ENCODE measurements at places on chromosomes 2 and 18.
A peak's percentile ranks its signal among the peaks of the same experiment; 100 is the strongest.

GRCh38 chr2:105775809-105776559, 31.3 kb downstream of the NCK2 start:
- DNase-seq: no peak

DNA sequence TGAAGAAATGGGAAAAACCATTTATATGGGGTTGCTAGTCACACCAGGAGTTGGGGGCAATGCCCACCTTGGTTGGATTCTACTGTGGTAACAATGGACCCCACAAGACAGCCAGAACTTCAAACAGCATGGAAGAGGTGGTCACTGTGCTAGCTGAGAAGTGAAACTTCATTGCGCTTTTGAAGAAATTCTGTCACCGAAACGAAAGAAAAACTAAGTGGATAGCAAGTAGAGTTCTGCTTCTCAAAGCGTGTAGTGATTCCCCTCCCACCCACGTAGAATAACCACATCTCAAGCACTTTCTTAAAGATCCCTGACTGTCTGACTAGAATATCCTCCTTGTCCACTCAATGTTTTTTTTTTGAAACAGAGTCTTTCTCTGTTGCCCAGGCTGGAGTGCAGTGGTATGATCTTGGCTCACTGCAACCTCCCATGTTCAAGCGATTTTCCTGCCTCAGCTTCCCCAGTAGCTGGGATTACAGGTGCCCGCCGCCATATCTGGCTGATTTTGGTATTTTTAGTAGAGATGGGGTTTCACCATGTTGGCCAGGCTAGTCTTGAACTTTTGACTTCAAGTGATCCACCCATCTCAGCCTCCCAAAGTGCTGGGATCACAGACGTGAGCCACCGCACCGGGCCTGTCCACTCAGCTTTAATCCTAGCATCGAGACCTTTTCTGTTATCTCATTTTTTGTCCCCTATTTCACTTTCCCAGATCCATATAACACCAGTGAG, 30.1 kb upstream of the CCL20 start:
- no peak for DNase-seq

DNA sequence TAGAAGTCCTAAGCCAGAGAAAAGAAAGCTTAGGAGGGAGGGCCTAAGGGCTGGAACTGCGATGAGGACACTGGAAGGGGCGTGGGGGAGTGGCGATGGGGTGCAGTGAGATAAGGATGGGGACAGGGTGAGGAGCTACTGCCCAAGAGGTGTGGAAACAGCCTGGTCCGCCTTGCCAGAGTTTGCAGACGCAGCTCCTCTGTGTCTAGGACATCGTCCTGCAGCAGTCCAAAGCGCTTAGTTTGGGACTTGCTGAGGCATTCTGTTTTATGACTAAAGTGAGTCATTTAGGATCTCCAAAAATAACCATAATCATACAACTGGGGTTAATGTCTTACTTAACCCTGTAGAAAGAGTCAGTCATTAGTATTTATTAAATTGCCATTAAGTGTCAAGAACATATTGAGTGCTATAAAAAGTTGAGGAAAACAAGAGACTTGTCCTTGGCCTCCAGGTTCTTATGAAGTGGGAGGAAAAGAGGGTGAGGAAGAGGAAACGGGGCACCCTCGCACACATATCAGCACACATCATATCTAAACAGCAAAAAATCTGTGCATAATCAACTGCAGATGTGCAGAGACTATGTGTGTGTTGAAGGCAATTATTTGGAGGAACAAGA, 74.8 kb downstream of the CDK15 start:
- no peak for DNase-seq

- no peak for DNase-seq
These were observed 273.3 kb downstream of the NDUFA10 start for GRCh38 chr2:239751679-239752355.

DNA sequence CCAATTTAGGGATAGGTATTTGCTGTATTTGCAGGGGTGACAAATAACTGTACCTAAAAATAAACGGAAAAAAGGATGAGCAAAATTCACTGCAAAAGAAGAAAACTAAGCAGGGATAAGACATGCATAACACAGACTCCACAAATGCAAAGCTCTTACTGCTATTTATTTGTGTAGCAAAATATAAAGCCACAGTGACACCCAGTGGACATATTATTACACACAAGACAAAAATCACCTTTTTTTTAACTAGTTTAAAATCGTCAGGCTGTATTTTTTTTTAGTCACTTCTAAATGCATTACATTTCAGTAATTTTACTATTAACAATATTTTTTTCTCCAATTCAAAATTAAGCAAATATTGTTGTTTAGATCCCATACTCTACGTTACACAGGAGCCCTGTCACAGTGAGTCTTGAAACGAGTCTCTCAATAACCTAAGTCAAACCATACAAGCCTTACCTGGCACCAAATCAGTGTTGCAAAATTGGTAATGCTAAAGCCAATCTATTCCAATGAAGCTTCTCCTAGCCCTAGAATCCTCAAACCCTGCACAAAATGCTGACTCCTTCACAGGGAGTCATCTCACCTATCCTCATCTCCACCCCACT, 23.7 kb downstream of the METTL4 start:
- peak; percentile 14 for DNase-seq

DNA sequence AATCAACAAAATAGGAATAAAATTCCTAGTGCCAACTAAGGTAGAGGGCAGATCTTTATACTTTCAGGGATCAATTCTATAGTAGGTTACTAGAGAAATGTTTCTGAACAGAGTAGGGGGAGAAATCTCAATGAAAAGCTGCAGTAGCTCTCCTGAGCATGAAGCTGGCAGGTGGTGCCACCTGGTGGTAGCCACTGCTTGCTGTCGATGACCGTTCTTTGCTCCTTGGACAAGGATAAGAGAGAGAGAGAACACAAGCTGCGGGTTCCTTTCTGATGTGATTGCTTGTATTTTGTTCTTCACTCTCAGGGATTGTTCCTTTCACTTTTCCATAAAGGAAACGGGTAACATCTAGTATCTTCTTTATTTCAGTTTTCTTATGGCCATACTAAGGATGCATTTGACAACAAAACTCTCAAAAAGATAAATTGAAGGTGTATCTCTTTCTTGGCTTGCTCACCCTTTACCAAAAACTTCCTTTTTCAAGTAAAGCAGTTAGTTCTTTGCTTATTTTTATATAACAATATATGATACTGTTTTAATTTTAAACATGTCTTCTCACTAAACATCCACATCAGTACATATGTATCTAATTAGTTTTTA, 18.6 kb upstream of the MRPL19 start:
- peak; percentile 72 for DNase-seq

DNA sequence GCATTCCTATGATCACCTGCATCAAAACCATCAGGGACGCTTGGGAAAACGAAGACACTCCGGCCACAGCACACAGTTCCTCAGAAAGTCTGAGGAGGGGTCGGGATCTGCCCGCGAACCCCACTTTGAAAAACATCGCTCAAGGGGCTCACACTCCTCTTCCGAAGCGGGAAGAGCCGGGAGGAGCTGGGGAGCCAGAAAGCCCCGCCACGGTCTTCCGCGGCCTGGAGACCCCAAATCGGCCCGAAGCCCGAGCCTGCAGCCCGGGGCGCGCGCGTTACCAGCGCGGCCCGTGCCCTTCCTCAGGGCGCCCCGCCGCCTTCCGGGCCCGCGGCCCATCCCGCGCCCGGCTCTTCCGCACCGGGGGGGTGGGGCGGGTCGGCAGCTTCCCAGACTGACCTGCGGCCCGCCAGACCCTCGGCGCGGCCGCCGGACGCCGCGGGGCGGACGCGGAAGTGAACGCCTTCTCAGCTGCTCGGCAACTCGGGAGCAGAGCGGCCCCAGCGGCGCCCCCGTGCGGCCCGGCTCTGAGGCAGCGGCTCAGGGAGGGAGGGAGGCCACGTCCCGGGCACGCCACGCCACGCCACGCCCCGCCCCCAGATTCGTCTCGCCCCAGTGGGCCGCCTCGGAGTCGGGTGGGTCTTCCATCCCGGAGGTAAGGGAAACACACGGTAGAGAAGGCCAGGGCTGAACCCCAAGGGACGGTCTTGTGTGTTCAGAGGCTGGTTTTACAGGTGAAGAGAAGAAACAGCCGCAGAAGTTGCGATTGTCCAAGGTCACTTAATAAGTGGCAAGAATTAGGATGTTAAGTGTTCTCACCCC, at the start of gene KCTD18:
TSS of gene KCTD18 (minus strand) at position 457 of the 822 bp plus-strand sequence. CDS start 3,052 bp downstream, outside the sequence.
- peak; percentile 90 for DNase-seq

GRCh38 chr2:173574324-173575112, 219.8 kb downstream of the CDCA7 start:
- DNase-seq: no peak

GRCh38 chr2:239539083-239539775, 138.4 kb upstream of the HDAC4 start:
- no peak for DNase-seq

DNA sequence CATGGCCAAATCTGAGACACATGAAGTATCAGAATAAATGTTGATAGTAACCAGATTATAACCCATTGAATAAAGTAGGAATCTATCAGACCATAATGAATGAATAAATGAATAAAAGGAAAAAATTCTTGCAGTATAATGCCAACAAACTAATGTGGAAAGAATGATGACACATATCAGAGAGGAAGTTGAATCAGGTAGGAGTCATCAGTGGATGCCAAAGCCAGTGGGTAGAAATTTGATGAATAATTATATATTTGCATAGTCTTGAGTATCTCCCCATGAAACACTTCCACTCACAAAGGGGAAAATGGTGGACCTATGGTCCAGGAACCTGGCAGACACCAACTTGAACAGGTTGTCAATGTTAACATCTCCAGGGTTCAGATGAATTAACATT, 68.6 kb downstream of the GALNT3 start:
- DNase-seq: peak; percentile 3

DNA sequence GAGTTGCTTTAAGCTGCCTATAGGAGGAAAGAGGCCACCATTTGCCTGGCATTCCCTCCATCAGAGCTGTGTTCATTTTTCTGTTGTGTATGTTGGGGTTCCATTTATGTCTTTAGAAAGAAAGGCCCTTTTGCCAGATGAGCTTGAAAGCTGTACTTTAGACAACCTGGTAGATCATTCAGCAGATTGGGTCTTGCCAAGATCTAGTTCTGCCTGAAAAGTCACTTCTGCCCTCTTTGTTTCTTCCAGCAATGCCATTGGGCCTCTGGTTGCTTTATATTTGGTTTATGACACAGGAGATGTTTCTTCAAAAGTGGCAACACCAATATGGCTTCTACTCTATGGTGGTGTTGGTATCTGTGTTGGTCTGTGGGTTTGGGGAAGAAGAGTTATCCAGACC, 14.4 kb downstream of the SLC20A1 start:
- DNase-seq: no peak

GRCh38 chr2:23294238-23294637, 90.7 kb upstream of the KLHL29 start:
- no peak for DNase-seq

All from HTR-8/SVneo (cell line).